ENCODE measurements at places on chromosomes 6 and 20.

DNA sequence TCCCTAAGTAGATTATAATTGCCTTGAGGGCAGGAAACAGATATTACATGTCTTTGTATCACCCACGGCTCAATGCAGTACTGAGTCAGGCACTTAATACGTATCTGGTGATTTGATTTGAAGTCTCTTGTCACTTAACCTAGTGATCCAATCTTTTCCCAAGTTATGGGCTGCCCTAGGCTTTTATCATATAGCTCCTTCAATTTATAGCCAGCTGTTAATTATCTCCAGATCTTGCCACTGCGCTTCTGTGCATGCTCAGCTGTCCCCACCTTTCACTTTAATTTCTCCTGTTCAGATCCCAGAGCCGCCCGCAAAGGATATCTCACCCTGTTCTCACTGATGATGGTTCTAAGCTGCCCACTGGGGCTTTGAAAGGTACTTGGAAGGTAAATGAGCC lies 41.9 kb downstream of the SNHG17 start:
- no peak for DNase-seq

- no peak for DNase-seq
Measured at GRCh38 chr6:158758451-158758860, 60.7 kb downstream of the EZR start.

GRCh38 chr6:89048985-89049384 lies 31.6 kb upstream of the PNRC1 start:
- no peak for DNase-seq

GRCh38 chr6:159527351-159527750 lies 165.7 kb downstream of the SOD2 start:
- DNase-seq = no peak

- DNase-seq = no peak
Measured at GRCh38 chr6:2055143-2055542, 190.3 kb downstream of the GMDS start.

- no peak for DNase-seq
Measured at GRCh38 chr20:48065833-48066232, 280.6 kb upstream of the SULF2 start.

DNA sequence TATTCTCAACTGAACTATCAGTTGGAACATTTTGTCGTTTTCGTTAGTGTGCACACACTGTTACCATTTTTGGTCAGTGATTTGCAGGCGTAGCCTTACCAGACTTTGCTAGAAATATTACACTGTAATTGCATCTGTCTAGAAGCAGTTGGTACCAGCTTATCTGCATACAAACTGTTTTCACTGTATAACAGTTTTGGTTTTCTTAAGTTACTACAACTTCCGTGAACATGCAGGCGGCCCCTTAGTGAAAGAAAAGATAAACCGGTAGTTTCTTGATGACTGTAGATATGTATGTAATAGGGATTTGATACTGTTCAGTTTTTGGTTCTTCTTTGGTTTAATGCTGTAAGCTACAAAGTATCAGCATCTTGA lies 1.3 kb downstream of the DSTN start:
- DNase-seq = no peak

DNA sequence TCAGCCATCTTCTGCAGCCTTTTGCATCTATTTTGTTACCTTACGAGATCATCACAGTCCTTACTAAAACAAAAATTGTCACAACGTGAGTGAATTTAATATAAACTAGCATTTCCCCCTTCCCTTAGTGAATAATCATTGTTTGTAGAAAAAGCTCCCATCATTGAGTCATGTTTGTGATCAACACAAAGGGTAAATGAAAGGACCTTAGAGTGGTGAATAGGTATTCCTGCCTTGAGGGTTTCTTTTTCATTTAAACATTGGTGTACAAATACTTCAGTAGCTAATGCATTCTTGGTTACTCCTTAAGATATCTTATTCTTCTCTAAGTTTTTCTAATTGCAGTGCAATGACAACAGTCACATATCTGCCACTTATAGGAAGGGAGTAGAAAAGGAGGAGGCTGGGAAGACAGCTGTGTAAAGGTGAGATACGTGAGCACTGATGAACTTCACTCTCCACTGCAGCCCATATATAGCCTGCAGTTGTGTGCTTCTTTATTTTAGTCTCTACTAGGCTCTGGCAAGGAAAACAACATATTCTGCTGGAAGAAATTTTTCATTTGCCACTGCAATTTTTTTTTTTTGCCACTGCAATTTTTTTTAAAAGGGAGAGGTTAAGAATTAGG lies 27.8 kb downstream of the ADGRG6 start:
- DNase-seq = no peak

DNA sequence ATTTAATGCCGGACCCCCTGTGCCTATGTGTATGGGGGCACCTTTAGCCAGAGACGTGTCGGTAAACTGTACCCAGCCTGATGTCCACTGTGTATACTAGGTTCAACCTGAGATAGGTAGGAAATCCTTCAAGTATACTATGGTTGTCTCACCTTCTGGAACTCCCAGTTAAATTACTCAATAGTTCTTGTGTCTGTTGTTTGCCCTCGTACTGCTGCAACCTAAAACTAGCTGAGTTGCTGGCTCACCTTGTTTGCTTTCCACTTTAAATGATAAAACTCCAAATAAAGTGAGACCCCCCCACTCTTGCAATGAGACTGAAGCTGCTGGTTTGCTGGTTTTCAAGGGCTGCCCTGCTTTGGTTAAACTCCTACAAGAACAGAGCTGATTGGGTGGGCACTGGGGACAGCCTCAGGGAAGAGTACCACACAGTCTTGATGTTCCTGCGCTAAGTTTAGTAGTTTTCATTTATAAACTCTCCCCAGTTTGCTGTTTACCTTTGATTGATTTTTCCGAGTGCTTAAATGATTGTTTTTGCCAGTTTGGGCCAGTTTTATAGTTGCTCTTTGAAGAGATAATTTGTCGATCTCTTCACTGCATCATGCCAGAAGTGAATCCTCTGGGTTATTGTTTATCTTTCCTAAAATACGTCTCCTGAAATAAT lies 1281.8 kb upstream of the MAP3K7 start:
- no peak for DNase-seq

DNA sequence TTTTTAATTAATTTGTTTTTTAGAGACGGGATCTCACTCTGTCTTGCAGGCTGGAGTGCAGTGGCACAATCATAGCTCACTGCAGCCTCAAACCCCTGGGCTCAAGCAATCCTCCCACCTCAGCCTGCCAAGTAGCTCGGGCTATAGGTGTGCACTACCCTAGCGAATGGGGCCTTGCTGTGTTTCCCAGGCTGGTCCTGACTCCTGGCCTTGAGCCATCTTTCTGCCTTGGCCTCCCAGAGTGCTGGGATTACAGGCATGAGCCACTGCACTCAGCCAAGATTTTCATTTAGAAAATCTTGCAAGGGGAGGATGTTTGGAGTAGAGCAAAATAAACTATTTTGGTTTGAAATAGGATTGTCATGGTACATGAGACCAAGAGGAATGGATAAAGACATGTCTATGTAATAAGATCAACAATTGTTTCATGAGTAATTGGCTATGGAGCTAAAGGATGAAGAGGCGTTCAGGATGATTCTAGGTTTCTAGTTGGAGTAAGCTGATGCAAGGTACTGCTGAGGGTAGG lies 237.8 kb downstream of the UST start:
- DNase-seq = no peak

GRCh38 chr20:45111799-45112471 lies 3.0 kb downstream of the WFDC5 start:
- DNase-seq = no peak

DNA sequence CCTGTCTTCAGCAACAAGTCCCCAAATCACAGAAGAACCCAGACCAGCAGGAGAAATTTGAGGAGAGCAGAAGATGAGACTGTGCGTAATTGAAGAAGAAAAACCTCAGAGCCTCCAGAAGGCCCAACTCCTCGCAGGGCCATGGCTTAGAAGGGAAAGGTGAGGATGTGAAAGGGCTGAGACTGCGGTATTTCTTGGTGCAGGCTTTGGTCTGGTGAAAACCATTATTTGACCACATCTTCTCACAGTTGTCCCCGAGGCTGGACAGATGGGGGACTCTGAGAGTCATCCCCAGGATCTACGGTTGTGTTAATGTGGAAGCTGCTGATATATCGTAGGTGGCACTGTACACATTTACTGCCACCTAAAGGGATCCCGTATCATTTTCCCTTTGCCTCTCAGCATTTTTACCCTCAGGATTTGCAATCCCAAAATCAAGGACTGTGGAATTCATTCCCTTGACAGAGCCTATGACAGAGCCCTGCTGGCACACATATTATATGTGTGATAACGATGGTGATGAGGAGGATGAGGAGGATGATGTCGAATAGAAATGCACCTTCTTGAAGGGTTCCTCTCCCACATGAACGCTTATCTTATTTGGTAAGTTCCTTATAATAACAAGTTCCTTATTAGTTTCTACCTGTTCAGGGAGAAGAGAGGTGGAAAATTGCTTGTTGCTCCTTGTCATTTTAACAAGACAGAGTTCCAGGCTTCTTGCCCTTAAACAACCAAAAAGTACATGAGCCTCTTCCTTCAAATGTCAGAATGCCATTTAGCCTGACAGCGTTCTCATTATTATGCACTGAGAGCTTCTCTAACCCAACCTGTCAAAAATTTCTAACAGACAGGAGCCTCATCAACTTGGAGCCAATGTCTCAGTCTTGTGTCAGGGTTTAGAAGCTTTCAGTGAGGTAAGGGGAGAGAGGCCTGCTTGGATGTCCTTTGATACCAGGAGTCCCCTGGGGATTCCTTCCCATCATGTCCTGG lies 135.8 kb downstream of the PXDC1 start:
- DNase-seq = no peak

GRCh38 chr6:134519465-134519864 lies 201.6 kb upstream of the SGK1 start:
- no peak for DNase-seq

DNA sequence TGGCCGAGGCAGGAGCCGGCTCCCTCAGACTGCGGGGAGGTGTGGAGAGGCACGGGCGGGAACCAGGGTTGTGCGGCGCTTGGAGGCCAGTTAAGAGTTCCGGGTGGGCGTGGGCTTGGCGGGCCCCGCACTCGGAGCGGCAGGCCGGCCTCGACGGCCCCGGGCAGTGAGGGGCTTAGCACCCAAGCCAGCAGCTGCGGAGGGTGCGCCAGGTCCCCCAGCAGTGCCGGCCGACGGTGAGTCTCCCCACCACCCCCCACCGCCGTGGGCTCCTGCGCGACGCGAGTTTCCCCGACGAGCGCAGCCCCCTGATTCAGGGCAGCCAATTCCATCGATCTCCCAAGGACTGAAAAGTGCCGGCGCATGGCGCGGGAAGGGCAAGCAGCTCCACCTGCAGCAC lies 605.4 kb upstream of the SLC35B3 start:
- DNase-seq = no peak

DNA sequence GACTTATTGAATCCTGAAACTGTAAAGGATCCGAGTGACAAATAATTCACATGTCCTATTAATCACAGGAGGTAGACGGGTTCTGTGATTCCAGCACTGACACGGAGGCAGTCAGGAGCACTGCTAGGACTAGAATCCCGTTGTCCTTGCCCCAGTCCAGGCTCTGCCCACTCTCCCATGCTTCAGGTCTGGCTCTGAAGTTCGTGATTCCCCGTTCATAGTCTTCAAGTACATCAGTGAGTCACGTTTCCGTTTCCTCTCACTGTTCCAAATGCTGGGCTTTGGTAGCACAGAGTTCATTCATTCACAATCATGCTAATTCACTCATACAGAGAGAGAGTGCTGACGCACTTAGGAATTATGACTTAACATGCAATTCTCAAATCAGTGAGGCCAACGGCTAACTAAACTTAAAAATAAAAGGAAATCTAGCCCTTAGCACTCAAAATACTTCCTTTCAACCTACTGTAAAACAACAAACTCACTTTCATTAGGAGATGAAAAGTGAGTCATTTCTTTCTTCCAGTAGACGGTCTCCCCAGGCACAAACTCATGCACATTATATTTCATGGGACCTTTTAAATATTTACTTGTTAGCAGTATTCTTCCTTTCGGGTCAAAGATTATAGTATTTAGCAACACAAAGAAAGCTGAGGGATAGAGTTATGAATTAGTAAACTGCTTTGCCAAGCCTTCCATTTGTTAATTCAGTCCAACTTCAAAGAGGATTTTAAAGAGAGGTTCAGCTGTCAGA lies 94.0 kb upstream of the NHSL1 start:
- DNase-seq = peak; percentile 63

DNA sequence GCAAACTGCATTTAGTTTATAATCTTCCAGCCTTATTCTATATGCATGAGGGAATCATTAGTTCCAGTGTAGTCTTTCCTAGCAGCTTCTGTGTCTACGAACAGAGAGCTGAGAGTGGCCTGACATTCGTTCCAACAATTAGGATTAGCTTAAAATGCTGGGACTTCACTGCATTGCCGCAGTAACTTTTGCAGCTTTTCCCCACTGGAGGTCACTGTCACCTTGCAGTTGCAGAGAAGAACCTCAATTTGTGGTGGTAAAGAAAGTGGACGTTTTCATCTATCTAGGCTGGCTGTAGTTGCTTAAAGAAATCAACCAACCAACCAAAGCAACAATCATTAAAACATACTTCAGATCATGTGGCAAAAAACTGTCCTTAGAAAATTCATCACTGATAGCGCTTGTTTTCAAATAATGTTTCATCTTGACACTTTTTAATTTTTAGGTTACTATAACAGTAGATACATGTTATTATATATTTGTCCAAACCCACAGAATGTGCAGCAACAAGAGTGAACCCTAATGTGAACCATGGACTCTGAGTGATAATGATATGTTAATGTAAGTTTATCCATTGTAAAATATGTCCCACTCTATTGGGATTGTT lies 12.2 kb downstream of the MYLK4 start:
- no peak for DNase-seq

DNA sequence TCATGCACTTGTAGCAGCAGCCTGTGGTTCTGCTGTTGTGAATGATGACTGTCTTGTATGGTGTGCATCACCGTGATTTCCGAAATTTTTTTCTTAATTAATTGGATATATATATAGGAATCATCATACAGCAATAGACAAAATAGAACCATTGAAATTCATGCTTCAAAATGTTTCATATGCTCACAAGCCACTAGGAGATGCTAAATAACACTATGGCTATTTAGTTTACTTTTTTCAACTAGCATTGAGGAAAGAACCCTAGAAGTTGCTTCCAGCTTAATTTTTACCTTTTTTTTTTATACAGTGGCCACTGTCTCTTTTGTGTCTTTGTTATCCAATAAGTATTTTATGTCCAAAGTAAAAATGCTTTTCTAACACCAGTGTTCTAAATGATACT lies 485.4 kb downstream of the CDKAL1 start:
- DNase-seq = no peak

DNA sequence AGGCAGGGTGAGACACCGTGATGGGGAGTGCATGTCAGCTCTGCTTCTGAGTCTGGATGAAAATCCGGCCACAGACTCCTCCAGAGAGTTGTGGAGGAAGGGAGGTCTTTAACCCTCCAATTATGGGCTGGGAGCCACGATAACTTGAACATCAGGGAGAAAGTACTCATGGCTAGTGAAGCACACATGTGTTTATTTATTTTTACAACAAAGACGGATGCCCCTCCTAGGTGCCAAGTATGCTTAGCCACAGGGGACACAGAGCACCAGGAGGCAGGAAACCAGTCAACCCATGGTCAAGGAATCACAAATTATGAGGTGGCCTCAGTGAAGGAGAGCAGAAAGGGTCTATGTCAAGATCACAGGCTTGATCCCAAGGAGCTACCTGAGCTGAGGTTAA lies 54.1 kb downstream of the ZNF217 start:
- no peak for DNase-seq

GRCh38 chr6:34696189-34696738 lies 303 bp downstream of the ILRUN start:
- DNase-seq = no peak

- DNase-seq = no peak
Measured at GRCh38 chr20:8542110-8542486, 410.0 kb downstream of the PLCB1 start.

All from sciatic nerve (tissue), 2 donors.